ENCODE measurements at places on chromosomes 5 and 9.

GRCh38 chr5:180159756-180160155, 49.3 kb downstream of the RASGEF1C start:
- DNase-seq = no peak

GRCh38 chr9:124721109-124721906, 49.8 kb downstream of the NR6A1 start:
- DNase-seq = no peak

- no peak for DNase-seq
Observed at GRCh38 chr5:172361566-172362238, 78.1 kb upstream of the UBTD2 start.

DNA sequence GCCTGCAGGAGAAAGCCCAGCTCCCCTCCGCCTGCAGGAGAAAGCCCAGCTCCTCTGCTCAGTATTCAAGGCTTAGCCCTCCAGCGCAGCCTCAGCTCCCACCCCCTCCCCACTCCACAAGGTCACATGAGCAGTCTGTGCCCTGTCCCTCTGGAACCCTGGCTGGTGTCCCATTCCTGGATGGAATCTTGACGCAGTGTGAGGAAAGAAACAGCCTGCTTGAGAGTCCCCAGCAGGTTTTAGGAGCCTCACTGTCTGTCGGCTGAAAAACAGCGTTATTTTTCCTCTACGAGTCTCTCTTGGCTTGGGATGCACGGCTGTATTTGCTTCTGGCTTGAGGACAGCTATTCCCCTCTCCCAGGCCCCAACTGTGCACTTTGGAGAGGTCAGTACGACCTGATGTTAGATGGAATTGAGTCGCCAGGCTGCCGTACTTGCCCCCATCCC, 210.1 kb upstream of the TRIM32 start:
- DNase-seq = no peak
